ENCODE measurements at places on chromosomes 1 and 21. TPM values are rescaled to one million over a fixed set of nuclear protein-coding genes. Genes with fewer than 3 reads are reported as not detected.

DNA sequence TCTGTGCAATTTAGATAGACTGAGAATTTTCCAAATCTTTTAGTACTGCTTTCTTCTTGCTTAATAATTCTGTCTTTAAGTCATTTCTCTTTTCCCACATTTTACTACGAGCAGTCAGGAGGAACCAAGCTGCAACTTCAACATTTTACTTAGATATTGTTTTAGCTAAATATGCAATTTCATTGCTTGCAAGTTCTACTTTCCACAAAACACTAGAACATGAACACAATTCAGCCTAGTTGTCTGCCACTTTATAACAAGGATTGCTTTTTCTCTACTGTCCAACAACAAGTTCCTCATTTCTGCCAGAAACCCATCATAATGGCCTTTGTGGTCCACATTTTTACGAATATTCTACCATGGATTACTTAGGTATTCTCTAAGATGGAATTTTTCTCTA lies 36.6 kb downstream of the SORT1 start:
- no peak for DNase-seq

DNA sequence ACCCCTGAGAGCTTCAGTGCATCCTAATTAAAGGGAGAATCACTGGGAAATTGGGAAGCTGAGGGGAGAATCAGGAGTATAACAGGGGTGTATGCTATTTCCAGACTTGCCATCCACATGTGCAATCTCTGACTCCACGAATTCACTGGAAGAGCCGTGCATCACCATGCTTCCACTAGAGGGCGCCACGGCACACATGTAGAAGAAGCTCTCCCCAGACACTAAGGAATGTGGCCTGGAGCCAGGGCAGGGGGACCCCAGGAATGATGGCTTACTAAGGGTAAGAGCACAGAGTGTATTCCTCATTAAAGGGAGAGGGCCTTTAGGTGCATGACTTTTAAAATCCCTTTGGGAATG lies 81.5 kb downstream of the ABCA4 start:
- peak; percentile 34 for DNase-seq

CA6 gene
- total RNA-seq, result 0.14 TPM

CEPT1 gene
- total RNA-seq, result 31.5 TPM

NCDN gene
- total RNA-seq, result 60.6 TPM

NUP210L gene
- 0.08 TPM for total RNA-seq

REG4 gene
- 2.3 TPM for total RNA-seq

Data from activated T-cell treated with anti-CD3 and anti-CD28 coated beads, Interleukin-2, amount 50 U/mL, for 4 hours (primary cell).